DMS53 (cell line): ENCODE measurements at places on chromosomes 12 and 14.

- no peak for DNase-seq
Observed at GRCh38 chr14:104714066-104714465, 10.0 kb upstream of the ADSS1 start.

- DNase-seq, result no peak
Observed at GRCh38 chr12:27502021-27502435, 22.0 kb upstream of the PPFIBP1 start.

- DNase-seq, result no peak
Observed at GRCh38 chr14:88599326-88599725, 36.5 kb downstream of the ZC3H14 start.

DNA sequence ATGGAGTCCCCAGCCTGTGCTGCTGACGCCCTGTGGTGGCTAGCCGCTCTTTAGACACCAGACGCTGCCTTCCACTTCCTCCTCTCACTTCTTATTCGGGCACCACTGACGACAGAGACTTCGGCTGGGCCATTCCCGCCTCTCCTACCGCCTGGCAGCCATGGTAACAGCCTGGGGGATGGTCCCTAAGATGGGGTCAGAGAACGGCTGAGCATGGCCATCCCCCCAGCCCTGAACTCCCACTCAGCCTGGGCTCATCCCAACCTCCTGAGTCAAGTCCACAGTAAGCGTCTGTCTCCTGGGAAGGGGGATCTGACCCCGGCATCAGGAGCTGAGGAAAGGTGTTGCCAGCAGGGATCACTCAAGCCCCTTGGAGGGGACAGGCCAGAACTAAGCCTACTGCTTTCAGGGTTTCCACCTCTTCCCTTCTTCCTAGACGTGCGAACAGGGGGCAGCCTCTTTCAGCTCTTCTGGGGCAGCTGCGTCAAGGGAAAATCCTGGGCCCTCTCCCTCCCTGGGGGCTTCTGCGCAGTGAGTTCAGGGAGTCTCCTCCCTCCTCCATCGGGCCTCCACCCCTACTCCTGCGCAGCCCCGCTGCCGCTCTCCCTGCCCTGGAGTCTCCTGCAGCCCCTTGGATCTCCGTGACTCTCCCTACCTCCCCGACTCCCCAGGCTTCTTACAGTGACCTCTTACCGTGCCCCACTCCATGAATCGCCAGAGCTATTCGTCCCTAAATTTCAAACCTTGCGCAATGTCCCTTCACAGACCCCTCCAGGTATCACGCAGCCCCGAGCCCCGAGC lies 643 bp upstream of the TAMALIN start:
- DNase-seq, result peak; percentile 60

DNA sequence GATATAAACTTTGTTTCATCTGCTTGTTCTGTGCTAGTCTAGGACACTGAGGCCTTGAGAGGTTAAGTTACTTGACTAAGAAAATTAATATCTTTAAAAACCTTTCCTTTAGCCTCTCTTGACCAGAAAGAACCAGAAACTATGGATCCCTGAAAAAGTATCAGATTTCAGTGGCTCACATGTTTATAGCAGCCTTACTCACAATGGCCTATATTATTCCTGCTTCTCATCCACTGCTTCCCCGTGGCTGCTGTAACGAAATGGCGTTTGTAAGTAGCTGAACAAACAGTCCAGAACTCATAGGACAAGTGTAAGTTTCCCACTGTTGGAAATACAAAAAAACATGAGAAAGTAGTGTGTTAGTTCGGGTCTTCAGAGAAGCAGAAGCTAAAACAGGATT lies 3.2 kb upstream of the PYGL start:
- no peak for DNase-seq

DNA sequence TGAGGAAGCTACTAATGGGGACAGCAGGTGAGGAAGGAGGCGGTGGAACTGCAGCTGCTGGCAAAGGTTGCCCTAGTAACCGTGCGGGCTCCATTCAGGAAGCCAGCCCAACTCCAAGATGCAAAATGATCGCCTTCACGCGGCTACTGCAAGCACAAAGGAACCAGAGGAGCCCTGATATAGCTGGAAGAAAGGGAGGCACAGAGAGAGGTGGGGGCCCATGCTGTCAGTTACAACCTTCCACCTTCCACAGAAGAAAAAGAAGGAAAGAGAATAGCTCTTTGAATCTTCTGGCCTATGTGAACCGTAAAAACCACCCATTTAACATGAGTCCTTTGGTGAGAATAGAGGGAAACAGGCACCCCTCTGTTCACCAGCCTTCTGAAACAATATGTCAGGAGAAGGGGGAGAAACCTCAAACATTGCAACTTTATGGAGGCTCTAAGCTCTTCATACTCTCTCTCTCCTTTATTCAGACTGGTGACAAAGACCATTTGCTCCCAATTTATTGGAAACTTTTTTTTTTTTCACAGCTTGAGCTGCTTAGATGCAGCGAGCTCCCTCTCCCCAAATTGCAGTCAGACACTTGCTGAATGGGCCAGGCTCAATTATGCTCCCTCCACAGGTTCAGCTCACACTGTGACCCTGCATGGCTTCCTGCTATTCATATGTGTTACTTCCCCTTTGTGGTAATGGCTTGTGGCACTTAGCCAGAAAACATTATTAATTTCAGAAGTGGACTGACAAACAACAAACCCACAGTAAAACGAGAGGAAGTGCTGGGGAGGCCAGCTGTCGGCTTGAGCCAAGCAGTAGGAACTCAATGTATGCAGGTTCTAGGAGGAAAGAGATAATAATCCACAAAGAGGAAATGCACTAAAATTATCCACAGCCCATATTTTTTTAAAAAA lies 6.2 kb downstream of the DUSP6 start:
- DNase-seq, result peak; percentile 96

GRCh38 chr12:57657744-57658143 lies 24.7 kb upstream of the B4GALNT1 start:
- DNase-seq, result peak; percentile 21
